ENCODE measurements at places on chromosomes 1 and 21.

GRCh38 chr1:10870493-10871096, 74.1 kb upstream of the CASZ1 start:
- H3K36me3 ChIP-seq, result no peaks in the 10 kb centered on the region
- H3K4me3 ChIP-seq, result no peak overlapping the region
- H3K4me1 ChIP-seq, result peaks cover 13% of the 10 kb centered on the region
- no peak for DNase-seq
- no peak overlapping the region for H3K27ac ChIP-seq

DNA sequence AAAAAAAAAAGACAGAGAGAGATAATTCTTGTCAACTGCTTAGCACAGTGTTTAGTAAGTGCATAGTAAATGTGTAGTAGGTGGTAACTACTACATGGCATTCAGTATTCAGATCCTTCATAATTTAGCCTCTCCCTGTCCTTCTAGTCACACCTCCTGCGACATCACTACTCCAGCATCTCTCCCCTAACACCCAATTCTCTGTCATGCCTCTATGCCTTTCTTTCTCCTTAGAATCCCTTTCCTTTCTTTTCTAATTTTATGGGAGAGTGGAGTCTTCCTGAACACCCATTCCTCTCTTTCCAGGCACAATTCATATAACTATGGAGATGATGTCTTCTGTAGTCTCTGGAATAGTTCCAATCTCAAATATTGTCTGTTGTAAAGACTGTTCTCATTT, 3.9 kb upstream of the VPS72 start:
- no peaks in the 10 kb centered on the region for H3K27me3 ChIP-seq
- no peak overlapping the region for H3K27ac ChIP-seq
- DNase-seq, result no peak
- peaks cover 5% of the 10 kb centered on the region for H3K4me1 ChIP-seq
- no peak overlapping the region for H3K4me3 ChIP-seq

DNA sequence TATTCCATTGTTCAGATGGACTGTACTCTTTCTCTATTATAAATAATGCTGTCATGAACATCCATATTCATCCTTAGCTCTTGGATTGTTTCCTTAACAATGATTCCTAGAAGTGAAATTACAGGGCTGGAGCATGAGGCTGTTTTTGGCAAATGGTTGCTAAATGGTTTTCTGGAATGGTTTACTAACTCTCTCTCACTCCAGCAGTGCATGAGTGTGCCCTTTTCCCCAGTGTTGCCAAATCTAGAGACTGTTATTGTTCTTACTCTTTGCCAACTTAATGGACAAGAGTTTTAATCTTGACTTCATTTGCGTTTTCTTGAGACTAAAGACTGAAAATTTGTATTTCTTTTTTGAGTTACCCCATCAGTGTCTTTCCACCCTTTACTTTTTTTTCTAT, 113.0 kb downstream of the PAPPA2 start:
- H3K4me3 ChIP-seq, result no peak overlapping the region
- no peaks in the 10 kb centered on the region for H3K36me3 ChIP-seq
- H3K4me1 ChIP-seq, result no peaks in the 10 kb centered on the region
- no peak overlapping the region for H3K27ac ChIP-seq
- no peaks in the 10 kb centered on the region for H3K27me3 ChIP-seq

DNA sequence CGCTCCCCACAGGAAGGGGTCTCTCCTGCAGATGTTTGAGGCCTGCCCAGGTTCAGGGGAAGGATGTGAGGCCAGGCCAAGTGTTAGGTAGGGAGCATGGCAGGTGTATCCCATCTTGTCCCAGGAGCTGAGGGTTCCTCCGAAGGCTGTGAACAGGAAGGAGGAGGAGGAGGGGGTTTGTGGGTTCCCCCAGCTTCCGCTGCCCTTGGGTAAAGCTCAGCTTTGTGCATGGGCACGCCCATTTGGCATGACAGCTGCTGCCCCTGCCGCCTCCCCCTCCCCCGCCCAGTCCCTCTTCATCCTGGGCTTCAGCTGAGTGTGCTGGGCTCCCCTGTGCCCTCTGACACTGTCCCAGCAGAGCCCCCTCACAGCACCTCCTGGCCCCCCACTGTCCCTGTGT, 25.5 kb downstream of the TNFRSF8 start:
- no peaks in the 10 kb centered on the region for H3K36me3 ChIP-seq
- no peak overlapping the region for H3K4me3 ChIP-seq
- no peaks in the 10 kb centered on the region for H3K27me3 ChIP-seq
- H3K4me1 ChIP-seq, result no peaks in the 10 kb centered on the region
- H3K27ac ChIP-seq, result no peak overlapping the region
- no peak for DNase-seq

- DNase-seq, result no peak
- no peak overlapping the region for H3K4me3 ChIP-seq
- no peaks in the 10 kb centered on the region for H3K36me3 ChIP-seq
- no peak overlapping the region for H3K27ac ChIP-seq
Observed at GRCh38 chr1:105416261-105416660, 1640.2 kb upstream of the PRMT6 start.

- no peak within 1 kb of the TSS for H3K27ac ChIP-seq
- no peaks in the 10 kb centered on the region for H3K36me3 ChIP-seq
- H3K4me3 ChIP-seq, result peak within 1 kb of the TSS; percentile 15
- peak; percentile 89 for DNase-seq
Observed at GRCh38 chr1:203127666-203128430, at the start of gene ADORA1. Gene ADORA1 (plus strand): TSS chr1:203127726. CDS start chr1:203128842, 1,116 bp downstream.

DNA sequence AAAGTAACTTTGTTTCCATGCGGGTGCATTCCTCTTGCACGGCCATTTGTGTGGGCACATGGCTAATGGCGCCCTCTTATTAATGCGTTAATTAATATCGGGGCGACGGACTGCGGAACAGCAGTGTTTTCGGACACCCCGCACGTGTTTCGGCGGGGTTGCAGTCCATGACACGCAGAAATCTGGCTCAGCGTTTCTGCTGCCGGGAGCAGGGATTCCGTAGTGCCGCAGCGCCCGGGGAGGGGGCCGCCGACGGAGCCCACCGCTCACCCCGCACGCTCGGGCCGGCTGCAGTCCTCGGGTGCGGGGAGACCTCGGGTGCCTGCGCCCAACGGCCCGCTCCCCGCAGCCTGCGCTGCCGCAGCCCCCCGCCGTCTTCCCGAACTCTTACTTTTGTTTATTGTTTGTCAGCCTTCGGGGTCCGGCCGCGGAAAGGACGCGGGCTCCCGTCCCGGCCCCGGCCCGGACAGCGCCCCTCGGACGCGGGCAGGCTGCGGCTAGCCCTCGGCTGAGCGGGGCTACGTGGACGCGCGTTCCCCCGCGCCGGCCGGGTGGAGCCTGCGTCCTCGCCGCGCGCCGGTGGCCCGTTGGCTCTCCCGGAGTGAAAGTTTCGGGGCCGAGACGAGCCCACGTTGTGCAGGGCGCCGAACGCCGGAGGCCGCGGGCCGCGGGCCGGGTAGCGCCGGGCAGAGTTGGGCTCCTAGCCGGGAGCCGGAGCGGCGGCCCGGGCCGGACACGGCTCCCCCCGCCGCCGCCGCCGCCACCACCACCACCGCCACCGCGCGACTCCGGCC, 849 bp downstream of the NFIA start:
- peak overlapping the region; percentile 83 for H3K4me3 ChIP-seq
- peak; percentile 34 for DNase-seq
- no peaks in the 10 kb centered on the region for H3K36me3 ChIP-seq

- H3K27ac ChIP-seq, result peak overlapping the region; percentile 79
- H3K27me3 ChIP-seq, result no peaks in the 10 kb centered on the region
- peak; percentile 27 for DNase-seq
- H3K4me3 ChIP-seq, result peak overlapping the region; percentile 70
Observed at GRCh38 chr21:28991861-28992525, 684 bp downstream of the LTN1 start.

GRCh38 chr21:32653326-32653901, 41.2 kb upstream of the CFAP298 start:
- no peaks in the 10 kb centered on the region for H3K36me3 ChIP-seq
- no peak overlapping the region for H3K4me3 ChIP-seq
- DNase-seq, result peak; percentile 43
- no peaks in the 10 kb centered on the region for H3K4me1 ChIP-seq
- no peaks in the 10 kb centered on the region for H3K27me3 ChIP-seq

DNA sequence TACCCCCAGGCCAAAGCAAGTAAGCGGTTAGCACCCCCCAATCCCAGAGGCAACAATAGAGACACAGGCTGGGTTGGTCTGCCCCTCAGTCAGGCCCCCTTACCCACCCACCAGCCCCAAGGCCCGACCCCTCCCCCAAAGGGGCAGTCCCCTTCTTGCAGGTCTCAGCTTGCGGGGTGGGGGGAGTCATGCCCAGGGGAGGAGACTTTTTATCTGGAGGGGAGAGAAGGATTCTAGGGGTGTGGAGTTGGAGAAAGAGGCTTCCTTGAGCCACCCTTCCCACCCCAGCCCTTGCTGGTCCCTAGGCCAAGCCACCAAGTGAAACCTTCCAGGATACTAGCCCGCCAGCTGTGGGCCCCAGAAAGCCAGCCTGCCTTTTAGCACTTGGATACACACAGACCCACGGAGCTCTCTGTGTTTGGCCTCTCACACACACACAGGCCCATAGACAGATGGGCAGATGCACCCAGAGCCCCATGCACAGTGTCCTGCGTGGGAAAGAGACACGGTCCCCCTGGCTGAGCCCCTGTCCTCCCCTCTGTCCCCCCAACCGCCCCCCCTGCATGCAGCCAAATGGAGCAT, 7.1 kb downstream of the TMEM54 start:
- no peak overlapping the region for H3K27ac ChIP-seq
- H3K27me3 ChIP-seq, result peaks cover 20% of the 10 kb centered on the region
- no peak overlapping the region for H3K4me3 ChIP-seq
- no peaks in the 10 kb centered on the region for H3K36me3 ChIP-seq

DNA sequence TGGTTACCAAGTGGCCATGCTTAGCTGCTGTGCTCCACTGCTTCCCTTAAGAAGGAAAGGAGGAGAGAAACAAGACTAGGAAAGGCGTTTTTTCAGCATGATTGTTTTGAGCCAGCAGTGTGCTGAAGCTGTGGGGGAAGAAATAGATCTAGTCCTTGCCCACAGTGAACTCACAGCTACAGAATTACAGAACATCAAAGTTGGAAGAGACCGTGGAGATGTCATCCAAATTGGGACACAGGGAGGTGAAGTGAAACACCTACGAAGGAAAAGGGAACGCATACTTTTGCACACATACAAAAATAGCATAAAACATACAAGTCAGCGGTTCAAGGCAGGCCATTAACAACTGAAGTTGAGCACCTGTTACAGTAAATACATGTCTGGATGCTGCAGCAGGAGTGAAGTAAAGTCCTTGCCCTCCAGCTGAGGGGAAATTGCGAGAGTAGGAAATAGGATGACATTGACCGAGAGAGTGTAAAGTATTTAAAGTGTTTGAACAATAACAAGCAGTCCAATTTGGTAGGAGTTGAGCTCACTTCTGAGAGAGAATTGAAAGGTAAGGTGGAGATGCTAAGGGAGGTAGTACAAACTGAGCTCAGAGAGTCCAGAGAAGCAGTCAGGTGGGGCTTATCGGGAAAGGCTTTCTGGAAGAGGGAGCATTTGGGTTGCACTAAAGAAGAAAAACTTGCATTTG, 55.1 kb downstream of the KIRREL1 start:
- H3K36me3 ChIP-seq, result no peaks in the 10 kb centered on the region
- no peak overlapping the region for H3K27ac ChIP-seq
- H3K27me3 ChIP-seq, result no peaks in the 10 kb centered on the region
- DNase-seq, result no peak

GRCh38 chr1:54310439-54311328, 95.5 kb downstream of the SSBP3 start:
- no peaks in the 10 kb centered on the region for H3K27me3 ChIP-seq
- H3K27ac ChIP-seq, result no peak overlapping the region
- peak; percentile 69 for DNase-seq
- no peaks in the 10 kb centered on the region for H3K36me3 ChIP-seq
- no peak overlapping the region for H3K4me3 ChIP-seq

DNA sequence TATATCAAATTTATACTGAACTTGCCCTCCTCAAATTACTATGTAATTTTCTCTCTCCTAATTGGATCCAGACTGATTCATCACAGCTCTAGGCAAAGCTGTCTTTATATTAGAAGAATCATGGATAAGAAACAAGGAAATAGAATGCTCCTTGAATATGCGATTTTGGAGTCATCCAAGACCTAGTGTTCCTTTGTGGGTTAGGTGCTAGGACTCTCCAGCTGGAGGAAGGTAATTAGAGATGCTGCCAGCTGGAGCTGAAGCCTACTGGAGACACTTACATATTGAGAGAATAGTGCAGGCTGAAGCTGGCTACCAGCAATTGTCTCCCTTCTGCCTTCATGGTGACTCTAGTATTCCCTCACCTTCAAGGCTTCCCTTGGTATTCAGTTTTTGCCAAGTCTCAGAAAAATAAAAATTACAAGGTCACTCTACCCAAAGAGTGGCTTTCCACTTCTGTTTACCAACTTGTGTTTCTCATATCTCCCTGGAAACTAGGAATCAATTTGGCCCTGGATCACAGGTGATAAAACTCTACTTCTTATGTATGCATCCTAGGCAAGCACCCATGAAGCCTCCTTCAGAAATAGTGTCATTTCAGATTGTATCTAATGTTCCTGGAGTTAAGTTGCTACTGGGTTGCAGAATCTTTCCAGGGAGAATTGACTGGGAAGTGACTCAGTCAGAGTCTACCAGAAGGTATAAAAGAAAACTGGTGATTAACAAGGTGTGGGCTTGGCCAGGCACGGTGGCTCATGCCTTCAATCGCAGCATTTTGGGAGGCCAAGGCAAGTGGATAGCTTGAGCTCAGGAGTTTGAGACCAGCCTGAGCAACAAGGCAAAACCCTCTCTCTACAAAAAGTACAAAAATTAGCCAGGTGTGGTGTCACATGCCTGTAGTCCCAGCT, 24.4 kb upstream of the DOCK7 start:
- no peaks in the 10 kb centered on the region for H3K4me1 ChIP-seq
- H3K36me3 ChIP-seq, result no peaks in the 10 kb centered on the region
- H3K27ac ChIP-seq, result no peak overlapping the region
- no peaks in the 10 kb centered on the region for H3K27me3 ChIP-seq

Measured in hepatocyte (in vitro differentiated cells).